ENCODE measurements at places on chromosomes 3 and 15.

GRCh38 chr15:22811640-22812039, 25.2 kb downstream of the NIPA1 start:
- no peak for DNase-seq

DNA sequence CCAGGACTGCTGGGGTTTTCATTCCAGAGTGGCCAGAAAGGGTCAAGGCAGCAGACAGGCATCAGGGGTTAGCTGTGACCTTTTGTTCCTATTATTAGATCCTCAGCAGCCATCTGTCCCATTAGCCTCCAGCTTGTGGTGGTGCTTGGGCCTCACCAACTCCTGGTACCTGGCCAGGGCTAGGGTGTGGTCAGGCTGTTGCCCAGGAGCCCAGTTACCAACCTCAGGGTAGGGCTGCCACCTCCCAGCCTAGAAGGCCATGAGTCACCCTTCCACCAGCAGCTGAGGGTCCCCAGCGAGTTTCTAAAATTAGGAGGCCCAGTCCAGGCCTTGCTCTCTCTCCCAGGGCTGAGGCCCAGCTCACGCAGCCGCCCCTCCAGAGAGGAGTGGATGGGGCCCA, 12.2 kb downstream of the TMEM43 start:
- DNase-seq = no peak

GRCh38 chr15:80107204-80107603, 45.6 kb upstream of the FAH start:
- no peak for DNase-seq

DNA sequence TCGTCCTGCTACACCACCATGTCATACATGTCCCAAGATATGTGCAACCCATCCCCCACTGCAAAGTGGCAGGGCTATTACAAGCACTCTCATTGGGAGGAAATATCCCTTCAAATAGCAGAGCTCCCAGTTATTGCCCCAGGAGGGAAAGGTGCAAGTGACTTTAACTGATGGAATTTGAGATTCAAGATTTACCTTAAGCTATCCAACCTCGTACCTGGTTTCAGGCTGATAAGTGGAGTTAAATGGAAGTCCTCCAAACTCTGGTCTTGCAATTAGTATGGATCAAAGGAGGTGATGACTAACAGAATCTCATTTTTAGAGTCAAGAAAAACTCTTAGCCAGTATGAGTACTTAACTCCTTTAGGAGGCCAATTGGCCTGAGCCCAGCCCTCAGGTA, 2.1 kb downstream of the SLCO2A1 start:
- no peak for DNase-seq

DNA sequence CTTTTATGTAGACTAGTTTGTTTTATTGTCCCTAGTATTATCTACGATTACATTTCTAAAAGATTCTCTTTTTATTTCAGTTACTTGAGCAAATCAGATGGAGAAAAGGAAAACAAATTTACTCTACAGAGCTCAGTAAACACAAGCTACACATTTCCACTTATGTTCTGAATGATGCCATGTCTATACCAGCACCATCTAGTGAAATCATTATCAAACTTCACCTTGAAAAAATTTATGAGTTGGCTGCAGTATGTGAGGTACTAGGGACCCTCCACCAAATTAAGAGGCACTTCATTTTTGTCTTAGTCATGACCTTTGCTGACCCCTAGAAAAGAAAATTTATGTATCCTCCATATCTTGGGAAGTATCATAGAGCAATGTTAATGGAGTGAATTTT, 827.4 kb downstream of the SI start:
- no peak for DNase-seq

DNA sequence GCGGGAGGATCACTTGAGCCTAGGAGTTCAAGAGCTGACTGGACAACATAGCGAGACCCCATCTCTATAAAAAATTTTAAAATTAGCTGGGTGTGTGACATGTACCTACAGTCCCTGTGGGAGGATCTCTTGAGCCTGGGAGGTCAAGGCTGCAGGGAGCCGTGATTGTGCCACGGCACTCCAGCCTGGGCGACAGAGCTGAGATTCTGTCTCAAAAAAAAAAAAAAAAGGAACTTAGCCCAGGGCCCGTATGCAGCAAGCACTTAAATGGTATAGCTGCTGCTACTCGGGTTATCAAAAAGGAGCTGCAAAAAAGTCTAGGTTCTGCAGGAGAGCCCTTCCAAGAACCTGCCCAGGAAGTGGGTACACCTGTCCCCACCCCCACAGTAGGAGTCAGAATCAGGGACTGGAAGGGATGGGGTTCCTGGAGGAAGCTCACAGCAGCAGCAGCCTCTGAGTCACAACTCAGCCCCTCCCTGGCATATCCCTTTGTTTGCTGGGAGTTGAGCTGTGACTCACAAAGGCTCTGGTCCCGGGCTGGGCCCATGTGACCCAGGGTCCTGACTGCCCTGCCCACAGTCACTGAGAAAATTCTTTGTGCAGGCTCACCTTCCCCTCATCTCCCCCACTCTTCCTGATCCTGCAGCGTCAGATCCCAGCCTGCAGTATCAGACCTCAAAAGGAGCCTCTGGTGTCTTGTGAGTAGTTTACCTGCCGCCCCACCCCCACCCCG, at the start of gene SPATA12:
TSS of gene SPATA12 (plus strand) at position 576 of the 733 bp plus-strand sequence. CDS start 13,031 bp downstream, outside the sequence.
- DNase-seq = no peak

- DNase-seq = no peak
Measured at GRCh38 chr3:99945328-99945995, 127.8 kb downstream of the CMSS1 start.

DNA sequence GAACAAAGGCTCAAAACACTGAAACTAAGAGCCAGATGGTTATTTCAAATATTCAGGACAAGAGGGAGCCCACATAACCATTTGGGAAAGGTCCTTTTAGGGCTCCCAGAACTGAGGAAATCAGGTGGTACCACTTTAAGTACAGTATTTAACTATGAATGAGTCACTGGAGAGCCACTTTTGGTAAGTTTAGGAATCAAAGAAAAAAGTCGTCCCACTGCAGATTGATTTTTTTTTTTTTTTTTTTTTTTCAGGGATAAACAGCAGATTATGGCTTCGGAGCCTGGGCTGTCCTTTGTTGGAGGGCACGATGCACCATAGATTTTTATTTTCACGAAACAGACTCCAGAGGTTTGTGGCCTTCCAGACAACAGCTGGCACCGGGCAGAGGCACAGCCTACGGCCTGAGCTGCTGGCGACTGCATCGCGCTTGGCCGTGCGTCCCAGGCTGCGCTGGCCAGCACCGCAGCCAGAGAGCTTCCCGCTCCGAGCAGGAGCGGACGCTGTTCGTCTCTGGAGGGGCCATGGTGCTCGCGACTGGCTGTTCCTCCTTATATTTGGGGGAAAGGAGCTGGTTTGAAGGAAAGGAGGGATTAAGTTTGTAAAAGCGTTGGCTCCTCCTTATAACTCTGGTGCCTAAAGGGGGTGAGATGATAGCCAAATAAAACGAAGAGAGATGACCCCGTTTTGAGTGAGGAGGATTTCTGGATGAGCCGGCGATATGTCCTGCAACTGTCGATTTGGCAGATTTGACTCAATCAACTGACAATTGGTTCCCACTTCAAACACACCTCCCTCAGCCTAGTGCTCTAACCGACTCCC, 152.9 kb upstream of the GOLIM4 start:
- DNase-seq = no peak

DNA sequence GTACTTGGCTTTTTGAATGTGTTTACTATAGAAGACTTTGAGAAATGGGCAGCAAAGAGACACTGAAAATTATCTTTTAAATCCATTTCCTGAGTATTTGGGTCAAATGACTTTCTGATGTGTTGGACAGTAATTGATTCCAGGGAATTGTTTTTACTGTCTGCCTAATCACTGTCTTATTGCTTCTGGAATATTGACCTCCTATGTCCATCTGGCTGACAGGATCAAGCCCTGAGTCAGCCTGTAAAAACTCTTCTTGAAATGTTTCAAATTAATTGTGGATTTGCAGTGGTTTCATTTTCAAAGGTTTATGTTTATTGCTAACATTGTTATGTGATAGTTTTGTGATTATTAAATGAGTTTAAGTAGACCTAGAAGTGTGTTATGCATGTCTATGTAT, 50.6 kb upstream of the MLF1 start:
- DNase-seq = no peak

DNA sequence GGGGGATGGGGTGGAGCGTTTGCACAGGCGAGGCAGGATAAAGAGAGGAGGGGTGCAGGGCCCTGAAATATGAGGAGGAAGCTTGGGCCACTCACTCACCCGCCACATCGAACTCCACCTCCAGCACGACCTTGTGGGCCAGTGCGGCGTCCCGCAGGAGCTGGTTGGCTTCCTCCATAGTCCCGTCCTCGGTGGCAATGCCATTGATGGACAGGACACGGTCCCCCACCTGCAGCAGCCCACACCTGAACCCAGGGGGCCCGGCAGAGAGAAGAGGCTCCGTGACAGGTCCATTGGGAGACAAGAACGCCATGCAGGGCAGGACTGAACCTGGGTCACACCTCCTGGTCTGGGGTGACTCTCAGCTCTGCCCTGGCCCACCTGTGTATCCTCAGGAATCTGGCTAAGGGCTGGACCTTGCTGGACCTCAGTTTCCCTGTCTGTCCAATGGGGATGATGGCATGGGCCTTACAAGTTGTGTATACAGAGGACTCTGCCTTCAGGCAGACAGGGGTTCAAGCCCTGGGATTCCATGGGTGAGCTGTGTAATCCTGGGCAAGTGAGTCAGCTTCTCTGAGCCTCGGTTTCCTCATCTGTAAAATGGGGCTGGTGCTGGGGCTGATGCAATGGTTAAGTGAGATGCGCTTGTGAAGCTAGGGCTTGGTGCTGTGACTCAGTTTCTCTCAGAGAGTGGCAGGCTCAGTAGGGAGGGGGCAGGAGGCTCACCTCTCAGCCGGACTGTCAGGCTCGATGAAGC, 26.4 kb downstream of the GRIP2 start:
- DNase-seq = no peak

GRCh38 chr15:25671132-25671531, 192.0 kb downstream of the ATP10A start:
- DNase-seq = no peak

- no peak for DNase-seq
Measured at GRCh38 chr3:111538681-111539083, 3.3 kb upstream of the CD96 start.

DNA sequence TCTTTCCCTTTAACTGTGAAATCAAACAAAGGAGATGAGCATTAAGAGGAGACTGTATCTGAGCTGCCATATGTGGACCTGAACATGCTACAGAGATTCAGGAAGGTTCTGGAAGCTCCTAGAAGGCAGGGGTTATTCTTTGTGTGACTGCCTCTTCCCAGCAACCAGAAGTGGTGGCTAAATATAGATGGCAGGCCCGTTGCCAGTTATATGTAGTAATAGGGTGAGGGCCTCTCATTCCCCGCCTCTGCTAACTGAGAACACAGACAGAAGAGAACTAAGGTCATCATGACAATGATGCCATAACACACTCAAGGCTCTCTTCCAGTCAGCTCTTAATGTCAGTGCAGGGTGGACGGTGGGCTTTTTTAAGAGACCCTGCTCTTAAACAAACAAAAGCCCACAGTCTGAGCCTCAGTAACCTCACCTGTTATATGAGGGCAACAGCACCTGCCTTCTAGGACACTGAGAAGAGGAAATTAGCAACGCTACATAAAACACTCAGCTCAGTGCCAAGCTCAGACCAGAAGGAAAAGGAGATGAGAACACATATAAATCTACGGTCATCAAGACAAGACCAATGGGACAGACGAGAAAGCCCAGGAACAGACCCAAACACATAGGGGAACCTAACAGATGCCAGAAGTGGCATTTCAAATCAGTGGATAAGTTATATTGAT, 22.3 kb downstream of the CFAP92 start:
- DNase-seq = no peak

- no peak for DNase-seq
Measured at GRCh38 chr15:46855388-46855787, 861.9 kb upstream of the SEMA6D start.

DNA sequence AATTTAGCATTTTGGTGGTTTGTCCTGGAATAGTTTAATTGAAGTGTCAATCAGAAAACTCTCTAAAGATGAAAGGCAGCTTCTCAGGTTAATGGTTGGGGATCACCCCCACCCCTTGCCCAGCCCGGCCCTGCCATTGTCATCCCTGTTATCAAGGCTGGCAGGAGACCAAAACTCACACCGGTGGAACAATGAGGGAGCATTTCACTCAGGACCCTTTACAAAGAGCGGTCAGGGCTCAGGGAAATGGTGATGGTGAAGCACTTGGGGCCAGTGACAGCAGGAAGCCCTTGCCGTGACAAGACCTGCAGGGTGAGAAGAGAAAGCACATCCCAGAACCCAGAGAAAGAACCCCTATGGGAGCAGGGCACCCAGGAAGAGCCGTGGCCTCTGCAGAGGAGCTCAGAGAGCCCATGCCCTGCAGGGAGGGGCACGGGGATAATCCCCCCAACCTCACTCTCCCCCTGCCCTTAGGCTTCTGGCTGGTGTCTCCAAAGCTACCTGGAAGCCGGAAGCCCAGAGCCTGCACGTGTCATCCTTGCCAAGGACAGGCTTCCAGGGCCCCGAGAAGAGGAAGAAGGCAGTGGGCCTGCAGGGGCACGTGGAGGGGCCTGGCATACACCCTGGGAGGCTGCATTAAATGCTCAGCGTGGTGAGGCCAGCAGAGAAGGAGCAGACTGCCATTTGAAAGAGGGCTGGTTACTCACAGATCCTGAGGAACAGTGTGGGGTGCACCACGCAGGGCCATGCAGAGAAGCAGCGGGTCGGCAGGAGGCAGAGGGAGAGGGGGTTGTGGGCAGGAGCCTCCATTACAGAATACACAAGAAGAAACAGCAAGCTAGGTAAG, 80.6 kb upstream of the PRR20G start:
- no peak for DNase-seq

GRCh38 chr15:64688770-64689169, 86.6 kb downstream of the RBPMS2 start:
- no peak for DNase-seq

DNA sequence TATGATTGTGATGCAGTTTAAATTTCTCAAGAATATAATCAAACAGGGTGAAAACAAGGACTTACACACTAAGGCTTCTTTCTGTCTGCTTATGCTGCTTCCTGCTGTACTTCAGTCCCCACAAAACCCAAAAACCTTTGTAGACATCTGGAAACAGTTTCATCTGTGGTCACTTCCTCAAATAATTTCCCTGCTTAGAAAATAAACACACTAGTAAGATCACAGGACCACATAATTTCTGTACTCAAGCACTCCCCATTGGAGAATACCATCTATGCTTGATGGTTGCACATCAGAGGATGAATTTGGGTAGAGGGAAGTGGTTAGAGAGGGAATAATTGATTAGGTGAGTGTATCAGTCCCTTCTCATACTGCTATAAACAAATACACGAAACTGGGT, 266.2 kb downstream of the LSAMP start:
- no peak for DNase-seq

DNA sequence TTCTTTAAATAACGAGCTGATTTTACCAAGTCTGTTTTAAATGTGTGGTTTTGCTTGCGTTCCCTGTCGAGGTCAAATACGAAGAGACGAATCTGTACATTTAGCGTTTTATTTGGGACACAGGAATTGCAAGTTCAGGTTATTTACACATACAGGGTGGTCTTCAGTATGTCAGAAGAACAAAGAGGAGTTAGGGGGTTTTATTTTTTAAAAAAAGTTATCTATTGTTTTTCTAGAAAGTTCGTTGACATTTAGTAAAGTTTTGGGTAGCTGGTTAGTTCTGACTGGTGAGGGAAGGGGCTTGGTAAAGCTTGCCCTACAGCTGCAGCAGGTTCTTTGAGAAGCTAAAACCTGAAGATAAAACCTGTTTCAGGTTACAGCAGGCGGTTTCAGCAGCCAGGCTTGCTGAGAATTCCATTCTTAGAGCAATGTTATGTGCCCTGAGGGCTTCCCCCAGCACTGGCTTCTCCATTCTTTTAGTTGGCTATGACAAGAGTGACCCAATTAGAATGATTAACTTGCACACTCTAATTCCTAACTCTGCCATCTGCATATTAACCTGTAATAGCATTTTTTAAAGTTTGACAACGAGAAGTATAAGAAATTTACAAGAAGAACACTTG, 815 bp upstream of the ZNF280D start:
- DNase-seq = no peak
